ENCODE measurements at places on chromosomes 12 and 14.

GRCh38 chr12:78009031-78009430 lies 178.3 kb downstream of the NAV3 start:
- no peak for DNase-seq

DNA sequence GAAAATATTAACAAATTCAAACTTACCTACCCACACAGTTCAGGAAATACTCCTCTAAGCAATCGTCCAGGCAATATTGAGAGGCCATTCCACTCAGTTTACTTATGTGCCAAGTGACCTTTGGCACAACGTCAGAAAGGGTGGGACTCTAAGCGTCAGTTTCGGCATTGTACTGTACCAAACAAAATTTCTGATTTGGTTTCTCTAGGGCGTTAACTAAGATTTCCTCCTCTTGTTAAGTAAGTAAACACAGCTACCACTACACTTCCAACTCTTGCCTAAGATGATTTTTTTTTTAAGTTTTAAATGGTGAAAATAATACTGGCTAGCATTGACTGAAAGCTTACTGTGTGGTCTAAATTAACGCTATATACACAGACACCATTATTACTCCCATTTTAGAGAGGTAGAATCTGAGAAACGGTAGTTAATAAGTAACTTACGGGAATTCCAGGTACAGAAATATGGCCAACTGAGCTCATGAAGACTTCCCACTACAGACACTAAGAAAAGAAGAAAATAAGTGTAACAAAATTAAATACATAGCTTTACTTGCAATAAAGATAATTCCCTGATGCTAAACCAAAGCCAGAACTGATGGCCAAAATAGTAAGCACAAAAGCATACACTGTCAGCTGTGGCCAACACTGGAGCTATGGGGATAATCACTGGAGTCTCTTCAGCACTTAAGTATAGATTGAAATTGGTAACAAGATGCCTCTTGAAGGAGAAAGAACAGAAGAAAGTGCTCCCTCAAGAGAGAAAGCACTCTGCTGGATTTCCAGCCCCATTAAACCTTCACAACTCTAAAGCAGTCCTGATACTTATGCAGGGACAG lies 76.1 kb downstream of the EPS8 start:
- no peak for DNase-seq

DNA sequence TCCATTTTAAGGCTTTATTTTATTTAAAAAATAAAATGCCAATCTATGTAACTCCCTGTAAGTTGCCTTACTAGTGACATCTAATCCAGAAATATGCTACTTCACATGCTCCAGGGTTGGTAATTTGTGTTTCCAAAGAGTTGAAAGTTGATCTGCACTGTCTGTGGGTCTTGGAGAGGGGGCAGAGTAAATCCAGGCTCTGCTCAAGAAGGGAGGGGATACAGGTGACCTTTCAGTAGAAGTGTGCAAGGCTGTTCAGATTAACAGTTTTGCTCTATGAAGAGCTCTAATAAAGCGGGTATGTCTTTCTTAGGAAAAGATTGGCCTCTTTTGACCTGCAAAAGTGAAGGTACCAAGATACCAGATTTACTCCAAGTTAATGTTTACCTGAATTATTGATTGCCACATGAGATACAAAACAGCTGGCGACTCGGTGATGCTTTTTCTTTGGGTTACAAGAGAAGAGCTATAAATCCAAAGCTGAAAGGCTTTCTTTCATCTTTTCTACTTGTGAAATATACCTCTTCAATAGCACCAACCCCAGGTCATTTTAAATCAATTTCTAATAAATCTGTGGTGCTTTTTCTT lies 75.6 kb upstream of the FLRT2 start:
- no peak for DNase-seq

DNA sequence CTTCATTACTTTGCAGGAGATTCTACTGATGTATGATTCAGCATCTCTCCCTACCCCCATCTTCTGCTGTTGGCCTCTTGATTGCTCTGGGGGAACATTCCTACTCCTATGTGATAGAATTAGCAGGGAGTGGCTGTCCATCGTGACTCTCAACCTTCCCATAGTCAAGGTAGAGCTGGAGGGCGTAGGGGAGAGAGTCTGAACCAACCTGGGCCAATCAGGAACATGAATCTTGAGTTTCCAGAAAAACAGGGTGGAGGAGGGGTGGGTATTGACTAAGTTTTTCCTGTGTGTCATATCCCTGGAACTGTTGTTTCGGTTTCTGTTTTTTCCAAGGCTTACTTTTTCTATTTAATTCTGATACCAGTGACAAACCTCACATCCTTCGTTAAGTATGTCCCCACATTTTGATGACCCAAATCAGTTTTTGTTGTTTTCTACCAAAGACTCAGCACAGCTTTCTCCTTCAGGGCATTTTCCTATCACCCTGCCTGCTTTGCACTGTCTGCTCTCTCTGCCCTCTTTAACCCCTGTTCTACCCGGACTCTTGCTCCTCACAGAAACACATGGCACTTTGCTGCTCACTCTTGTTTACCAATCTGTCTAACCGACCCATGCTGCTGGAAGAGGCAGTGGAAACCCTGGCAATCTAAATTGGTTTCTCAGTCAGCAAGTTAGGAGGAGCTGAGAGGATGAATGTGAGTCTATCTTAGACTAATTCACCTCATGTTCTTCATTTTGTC lies 1428.3 kb downstream of the AACS start:
- no peak for DNase-seq

GRCh38 chr14:72515779-72516770 lies 377.8 kb downstream of the DPF3 start:
- DNase-seq: no peak

- no peak for DNase-seq
These were observed 88.8 kb downstream of the ACTN1 start for GRCh38 chr14:68890173-68890931.

DNA sequence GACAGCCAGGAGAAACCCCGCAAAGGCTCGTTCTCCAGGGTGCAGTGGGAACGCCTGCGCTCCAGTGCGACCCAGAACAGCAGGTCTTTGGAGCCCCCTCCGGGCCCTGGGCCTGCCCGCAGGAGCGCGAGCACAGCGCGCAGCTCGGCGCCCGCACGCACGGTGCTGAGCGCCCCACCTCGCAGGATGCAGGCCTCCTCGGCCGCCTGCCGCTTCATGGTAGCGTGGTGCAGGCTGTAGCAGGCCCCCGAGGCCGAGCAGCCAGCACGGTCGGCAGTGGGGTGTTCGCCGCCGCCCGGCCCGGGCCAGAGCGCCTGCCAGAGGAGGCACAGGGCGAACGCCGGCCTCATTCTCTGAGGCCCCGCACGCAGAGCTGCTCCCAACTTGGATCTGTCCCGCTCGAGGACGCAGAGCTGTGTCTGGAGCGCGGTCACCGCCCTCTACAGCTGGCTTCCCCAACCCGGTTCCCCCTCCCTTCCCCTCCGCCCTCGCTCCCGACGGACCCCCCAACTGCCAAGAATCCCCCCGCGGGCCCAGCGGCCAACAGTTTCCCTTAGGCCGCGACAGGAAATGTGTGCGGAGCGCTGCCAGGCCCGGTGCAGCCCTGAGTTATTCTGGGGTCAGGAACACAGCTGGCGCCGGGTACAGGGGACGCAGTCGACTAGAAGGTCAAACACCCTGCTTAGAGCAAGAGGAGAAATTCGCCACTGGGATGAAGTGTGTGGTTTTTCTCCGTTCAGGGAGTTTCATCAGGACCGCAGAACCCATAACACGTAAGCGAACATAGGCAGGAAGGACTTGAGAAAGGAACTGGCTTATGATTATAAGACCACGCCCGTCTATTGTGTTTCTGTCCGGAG lies at the start of gene CLEC14A:
Gene CLEC14A, minus strand, starts transcription at position 421 of the 860 bp plus-strand sequence. Its CDS starts 71 bp downstream, at position 350.
- DNase-seq: no peak

DNA sequence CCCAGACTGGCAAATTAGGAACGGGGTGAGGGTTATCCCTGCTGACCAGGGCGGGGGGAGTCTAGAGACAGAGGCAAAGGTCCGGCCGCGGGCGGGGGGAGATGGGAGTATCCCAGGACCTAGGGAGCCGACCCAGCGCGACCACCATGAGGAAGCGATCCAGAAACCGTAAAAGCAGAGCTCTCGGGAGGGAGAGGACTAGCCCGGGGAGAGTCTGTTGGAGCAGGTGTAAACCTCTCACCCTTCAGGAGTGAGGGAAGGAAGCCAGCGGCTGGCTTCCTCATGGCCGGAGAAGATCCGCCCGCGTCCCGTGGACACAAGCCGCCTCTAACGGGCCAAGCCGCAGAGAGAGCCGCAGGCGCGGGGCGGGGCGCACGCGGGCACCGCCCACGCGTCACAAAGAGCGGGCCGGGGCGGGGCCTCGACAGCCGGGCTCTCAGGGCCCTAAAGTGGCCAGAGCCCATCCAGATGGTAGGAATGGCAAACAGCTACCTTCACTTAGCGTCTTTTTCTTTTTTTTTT lies at the start of gene ACRBP:
Gene ACRBP, minus strand, starts transcription at position 350 of the 522 bp plus-strand sequence. Its CDS starts 66 bp downstream, at position 284.
- no peak for DNase-seq

- DNase-seq: no peak
These were observed 72.6 kb downstream of the TBX3 start for GRCh38 chr12:114611145-114612018.

- no peak for DNase-seq
These were observed 15.9 kb downstream of the MED13L start for GRCh38 chr12:116261525-116262100.

DNA sequence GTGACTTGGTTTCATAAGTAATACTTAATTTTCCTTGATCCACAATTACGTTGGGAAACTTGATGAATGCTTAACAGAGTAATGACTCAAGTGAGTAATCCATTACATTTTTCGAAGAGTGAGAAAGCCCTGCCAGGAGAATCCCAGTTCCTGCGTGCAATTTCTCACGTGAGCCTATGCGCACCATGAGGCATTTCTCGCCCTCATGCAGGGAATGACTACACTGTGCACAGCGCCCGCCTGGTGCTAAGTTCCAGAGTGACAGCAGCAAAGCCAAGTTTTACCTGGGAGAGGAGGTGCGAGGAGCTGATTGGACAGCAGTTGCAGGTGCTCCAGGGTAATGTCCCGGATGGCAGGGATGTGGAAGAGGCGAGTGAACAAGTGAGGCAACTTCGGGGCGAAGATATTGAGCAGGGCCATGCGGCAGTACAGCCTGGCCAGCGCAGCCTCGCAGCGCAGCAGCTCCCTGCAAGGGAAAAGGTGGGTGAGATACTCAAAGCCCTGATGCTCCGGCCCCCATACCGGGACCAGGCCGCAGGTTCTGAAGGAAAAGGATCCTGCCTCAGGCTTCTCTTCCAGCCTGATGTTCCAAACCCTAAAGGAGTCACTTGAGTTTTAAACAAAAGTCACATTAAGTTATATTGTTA lies 69.4 kb downstream of the TRAFD1 start:
- DNase-seq: no peak

GRCh38 chr12:54945082-54945481 lies 39.5 kb downstream of the TESPA1 start:
- no peak for DNase-seq

Data from stimulated activated CD8-positive, alpha-beta memory T cell treated with anti-CD3 and anti-CD28 coated beads, Interleukin-7, amount 100 ng/mL, for 1 hour (primary cell).